ENCODE measurements at places on chromosomes 2 and 18. TPM values are rescaled to one million over a fixed set of nuclear protein-coding genes. Genes with fewer than 3 reads are reported as not detected.
A peak's percentile ranks its signal among the peaks of the same experiment; 100 is the strongest.

DNA sequence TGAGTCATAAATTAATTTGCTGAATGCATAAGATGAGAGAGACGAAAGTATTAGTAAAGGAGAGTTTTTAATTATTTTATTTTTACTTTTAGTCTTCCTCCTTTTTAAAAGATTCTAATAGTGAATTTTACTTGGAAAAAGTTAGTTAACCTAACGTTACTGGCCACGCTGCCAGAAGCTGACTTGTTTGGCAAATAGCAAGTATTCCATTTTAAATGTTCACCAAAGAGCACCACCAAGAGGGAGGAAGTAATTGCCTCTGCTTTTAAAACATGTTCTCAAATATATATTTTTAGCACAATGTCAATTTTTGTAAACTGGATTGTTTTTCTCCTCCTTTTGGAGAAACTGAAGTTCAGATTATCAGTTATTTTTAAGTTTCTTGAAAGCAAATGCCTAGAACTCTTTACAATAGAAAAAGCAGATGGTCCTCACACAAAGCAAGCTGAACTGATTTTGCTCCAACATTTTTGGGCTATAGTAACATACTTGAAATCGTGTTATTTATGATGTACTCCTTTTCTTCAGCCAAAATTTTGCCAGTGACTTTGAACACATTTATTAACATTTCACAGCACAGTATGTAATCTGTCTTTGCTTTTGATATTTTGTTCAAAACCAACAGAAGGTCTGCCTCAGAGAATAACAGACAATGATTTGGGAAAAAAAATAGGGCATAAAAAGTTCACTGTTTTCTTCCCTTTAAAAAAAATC lies 1311.0 kb upstream of the FAM98A start:
- no peaks in the 10 kb centered on the region for H3K27me3 ChIP-seq
- no peak for DNase-seq
- H3K36me3 ChIP-seq = no peaks in the 10 kb centered on the region
- no peaks in the 10 kb centered on the region for H3K4me1 ChIP-seq
- no peak overlapping the region for H3K4me3 ChIP-seq
- no peak overlapping the region for H3K27ac ChIP-seq

- no peak for DNase-seq
- peaks cover 26% of the 10 kb centered on the region for H3K4me1 ChIP-seq
- H3K27ac ChIP-seq = peak overlapping the region; percentile 61
- no peaks in the 10 kb centered on the region for H3K36me3 ChIP-seq
- H3K27me3 ChIP-seq = no peaks in the 10 kb centered on the region
These were observed 23.9 kb downstream of the PTPRM start for GRCh38 chr18:7590826-7591560.

GRCh38 chr18:46764586-46764985 lies 7.7 kb upstream of the ST8SIA5 start:
- no peak for DNase-seq
- no peak overlapping the region for H3K27ac ChIP-seq
- peaks cover 35% of the 10 kb centered on the region for H3K27me3 ChIP-seq
- H3K4me3 ChIP-seq = no peak overlapping the region

- H3K4me3 ChIP-seq = no peak overlapping the region
- H3K27ac ChIP-seq = no peak overlapping the region
- no peak for DNase-seq
- H3K4me1 ChIP-seq = peaks cover 2% of the 10 kb centered on the region
- peaks cover 1% of the 10 kb centered on the region for H3K27me3 ChIP-seq
These were observed 191.2 kb downstream of the NCKAP5 start for GRCh38 chr2:133377021-133377481.

- no peaks in the 10 kb centered on the region for H3K27me3 ChIP-seq
- H3K27ac ChIP-seq = no peak overlapping the region
- no peak for DNase-seq
- H3K4me3 ChIP-seq = no peak overlapping the region
- H3K4me1 ChIP-seq = peaks cover 44% of the 10 kb centered on the region
These were observed 112.5 kb upstream of the GPC1 start for GRCh38 chr2:240322991-240323390.

Gene RNPEPL1
- 64.0 TPM for total RNA-seq

Gene TEX44
- total RNA-seq = not detected

Gene FSIP2
- 3.4 TPM for total RNA-seq

Gene TUBA4B
- total RNA-seq = not detected

Gene LIMS2
- total RNA-seq = 51.0 TPM

All from osteocyte (in vitro differentiated cells).